ENCODE measurements at places on chromosomes 7 and 10. TPM values are rescaled to one million over a fixed set of nuclear protein-coding genes. Genes with fewer than 3 reads are reported as not detected.

The ALOX5 gene
- not detected for total RNA-seq

The GPR85 gene
- total RNA-seq, result 0.10 TPM

The ADIRF gene
- not detected for total RNA-seq

DNA sequence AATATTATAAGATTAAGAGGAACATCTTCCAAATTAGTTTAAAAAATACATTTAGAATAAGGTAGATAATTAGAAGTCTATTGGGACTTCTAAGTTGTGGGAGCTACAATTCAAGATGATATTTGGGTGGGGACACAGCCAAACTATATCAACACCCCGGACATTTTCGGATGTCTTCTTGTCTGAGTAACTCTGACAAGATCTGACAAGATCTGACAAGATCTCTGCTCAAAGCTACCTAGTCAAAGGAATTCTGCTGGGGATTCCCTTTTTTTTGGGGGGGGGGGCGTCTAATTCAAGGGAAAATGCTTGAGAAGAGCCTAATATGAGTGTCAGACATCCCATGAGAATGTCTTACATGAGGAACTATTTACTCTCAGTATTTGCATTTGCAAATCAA is 5.2 kb upstream of the AGMO start:
- no peaks in the 10 kb centered on the region for H3K27me3 ChIP-seq
- DNase-seq, result no peak
- no peak overlapping the region for H3K27ac ChIP-seq

DNA sequence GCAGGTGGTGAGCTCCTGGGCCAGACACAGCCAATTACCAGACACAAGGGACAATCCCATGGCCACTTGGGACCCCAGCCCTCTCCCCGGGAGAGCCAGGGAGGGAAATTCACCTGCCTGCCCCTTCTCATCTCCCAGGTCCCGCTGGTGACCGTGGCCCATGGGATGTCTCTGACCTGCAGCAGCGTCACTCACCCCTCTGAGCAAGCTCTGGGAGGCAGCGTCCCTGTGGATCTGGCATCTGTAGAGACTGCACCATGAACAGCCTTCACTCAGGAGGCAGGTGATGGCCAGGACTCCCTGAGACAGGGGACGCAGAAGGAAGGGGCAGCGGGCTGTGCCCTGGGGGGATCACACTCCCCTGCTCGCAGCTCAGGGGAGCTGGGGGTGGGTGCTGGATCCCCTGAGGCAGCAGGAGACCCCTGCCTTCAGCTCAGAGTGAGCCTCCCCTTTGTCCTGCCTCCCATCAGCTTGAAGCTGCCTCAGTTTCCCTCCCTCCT is 90.8 kb downstream of the FOXL3 start:
- no peak overlapping the region for H3K4me3 ChIP-seq
- H3K27ac ChIP-seq, result no peak overlapping the region
- H3K27me3 ChIP-seq, result peaks cover 44% of the 10 kb centered on the region
- no peak for DNase-seq

DNA sequence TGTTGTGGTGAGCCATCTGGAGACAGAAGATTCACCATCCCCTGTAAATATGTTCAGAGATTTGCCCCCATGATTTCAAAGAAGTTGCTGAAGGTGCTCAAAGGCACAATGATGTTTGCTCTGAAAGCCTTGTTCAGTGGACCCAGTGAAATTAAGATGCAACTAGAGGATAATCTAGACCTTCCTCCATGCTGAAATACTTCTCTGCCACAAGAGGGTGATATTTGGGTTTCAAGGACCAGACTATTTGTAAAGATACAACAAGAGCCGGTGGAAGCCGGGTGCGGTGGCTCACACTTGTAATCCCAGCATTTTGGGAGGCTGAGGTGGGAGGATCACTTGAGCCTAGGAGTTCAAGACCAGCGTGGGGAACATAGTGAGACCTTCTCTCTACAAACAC is 13.5 kb upstream of the MSRB2 start:
- no peak overlapping the region for H3K4me3 ChIP-seq
- H3K36me3 ChIP-seq, result no peaks in the 10 kb centered on the region
- no peaks in the 10 kb centered on the region for H3K4me1 ChIP-seq
- DNase-seq, result no peak
- H3K27ac ChIP-seq, result no peak overlapping the region

DNA sequence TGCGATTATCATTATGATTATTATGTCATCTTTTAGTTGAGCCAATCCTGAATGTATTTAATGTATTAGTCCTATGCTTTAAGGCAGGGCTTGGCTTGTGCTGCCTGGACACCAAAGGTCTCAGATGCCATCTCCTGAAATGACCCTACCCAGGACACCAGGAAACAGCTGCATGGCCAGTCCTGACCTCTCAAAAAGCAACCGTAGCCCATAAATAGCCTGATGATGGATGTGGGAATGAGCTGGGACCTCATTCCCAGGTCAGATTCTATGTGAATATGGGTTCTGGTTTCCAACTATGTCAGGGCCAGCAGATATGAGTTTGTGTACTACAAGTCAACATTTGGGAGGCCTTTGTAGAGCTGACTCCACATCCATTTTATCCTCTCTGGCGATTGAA is 438.4 kb downstream of the NRG3 start:
- DNase-seq, result no peak
- H3K4me1 ChIP-seq, result no peaks in the 10 kb centered on the region
- H3K36me3 ChIP-seq, result no peaks in the 10 kb centered on the region
- no peak overlapping the region for H3K27ac ChIP-seq

- no peak for DNase-seq
- H3K27me3 ChIP-seq, result no peaks in the 10 kb centered on the region
- no peak overlapping the region for H3K4me3 ChIP-seq
- H3K4me1 ChIP-seq, result no peaks in the 10 kb centered on the region
- no peak overlapping the region for H3K27ac ChIP-seq
These were observed 2.4 kb downstream of the UBE2H start for GRCh38 chr7:129950191-129950932.

- no peak for DNase-seq
- peaks cover 37% of the 10 kb centered on the region for H3K36me3 ChIP-seq
- H3K4me3 ChIP-seq, result no peak overlapping the region
- H3K27me3 ChIP-seq, result no peaks in the 10 kb centered on the region
- H3K4me1 ChIP-seq, result peaks cover 15% of the 10 kb centered on the region
- peak overlapping the region; percentile 50 for H3K27ac ChIP-seq
These were observed 133.3 kb downstream of the SLC25A13 start for GRCh38 chr7:96188591-96188991.

DNA sequence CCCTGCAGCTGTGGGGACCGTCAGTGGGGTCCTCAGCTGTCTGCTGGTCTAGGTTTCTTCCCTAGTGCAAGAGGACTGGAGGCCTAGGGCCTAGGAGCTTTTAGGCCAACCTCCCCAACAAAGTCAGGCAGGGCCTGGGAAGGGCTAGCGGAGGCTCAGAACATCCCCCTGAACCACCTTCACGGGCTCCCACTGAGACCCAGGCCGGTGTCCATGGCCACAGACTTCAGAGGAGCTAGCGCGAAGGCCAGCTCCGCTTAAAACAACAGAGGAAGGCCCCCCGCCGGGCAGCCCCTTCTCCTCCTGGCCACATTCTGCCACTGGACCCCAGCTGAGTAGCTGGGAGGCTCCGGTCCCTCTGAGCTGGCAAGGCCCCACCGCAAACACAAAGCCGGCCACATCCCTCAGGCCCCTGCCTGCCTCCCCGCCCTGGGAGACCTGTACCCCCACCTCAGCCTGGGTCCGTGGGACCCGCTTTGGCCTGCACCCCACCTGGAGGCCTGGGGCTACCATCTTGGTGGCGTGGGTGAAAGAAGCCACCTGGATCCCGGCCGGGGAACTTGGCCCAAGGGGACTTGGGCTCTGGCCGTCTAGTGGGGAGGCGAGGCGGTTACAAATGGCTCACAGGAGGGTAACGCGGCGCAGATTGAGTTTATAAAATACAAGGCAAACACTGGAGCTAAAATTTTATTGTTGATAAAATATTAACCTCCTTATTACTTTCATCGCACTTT is 5.4 kb upstream of the UNCX start:
- peaks cover 7% of the 10 kb centered on the region for H3K36me3 ChIP-seq
- H3K27ac ChIP-seq, result no peak overlapping the region
- peaks cover 63% of the 10 kb centered on the region for H3K27me3 ChIP-seq
- DNase-seq, result no peak
- no peak overlapping the region for H3K4me3 ChIP-seq

DNA sequence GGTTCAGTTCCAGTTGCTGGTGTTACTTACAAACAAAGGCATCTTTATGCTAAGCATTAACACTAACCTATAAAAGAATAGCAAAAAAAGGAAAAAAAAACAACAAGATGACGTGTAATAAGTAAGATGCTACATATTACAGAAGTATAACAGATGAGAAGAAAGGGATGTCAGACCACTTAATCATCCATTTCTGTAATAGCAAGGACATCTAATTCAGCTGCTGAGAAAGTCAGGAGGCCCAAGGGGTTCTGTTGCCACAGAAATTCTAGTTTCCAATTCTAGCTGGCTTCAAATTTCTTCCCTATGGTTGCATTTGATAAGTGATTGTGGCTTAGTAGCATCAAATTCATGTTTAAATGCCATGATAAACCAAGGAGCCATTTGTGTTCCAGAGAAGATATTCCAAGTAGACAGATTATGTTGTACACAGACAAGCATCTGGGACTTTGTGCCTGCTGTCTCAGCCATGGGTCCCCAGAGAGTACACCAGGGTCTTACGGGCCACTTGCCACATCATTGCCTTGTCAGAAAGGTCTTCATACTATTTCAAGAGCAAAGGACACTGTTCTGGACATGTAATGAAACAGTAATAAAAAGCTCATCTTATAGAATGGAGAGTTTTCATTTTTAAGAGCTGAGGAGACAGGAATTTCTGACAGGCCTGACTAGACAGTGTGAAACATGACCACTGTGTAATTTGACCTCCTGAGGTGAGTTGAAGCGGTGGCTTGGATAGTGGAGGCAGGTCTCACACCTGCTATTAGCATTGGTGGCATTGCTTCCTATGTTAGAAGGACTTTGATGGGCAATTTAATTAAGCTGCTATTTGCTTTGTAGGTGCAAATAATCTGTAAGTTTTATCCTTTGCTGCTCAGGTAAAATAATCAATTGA is 4.2 kb upstream of the ASB4 start:
- no peaks in the 10 kb centered on the region for H3K36me3 ChIP-seq
- no peak overlapping the region for H3K4me3 ChIP-seq
- no peak overlapping the region for H3K27ac ChIP-seq
- peaks cover 5% of the 10 kb centered on the region for H3K27me3 ChIP-seq
- DNase-seq, result no peak

DNA sequence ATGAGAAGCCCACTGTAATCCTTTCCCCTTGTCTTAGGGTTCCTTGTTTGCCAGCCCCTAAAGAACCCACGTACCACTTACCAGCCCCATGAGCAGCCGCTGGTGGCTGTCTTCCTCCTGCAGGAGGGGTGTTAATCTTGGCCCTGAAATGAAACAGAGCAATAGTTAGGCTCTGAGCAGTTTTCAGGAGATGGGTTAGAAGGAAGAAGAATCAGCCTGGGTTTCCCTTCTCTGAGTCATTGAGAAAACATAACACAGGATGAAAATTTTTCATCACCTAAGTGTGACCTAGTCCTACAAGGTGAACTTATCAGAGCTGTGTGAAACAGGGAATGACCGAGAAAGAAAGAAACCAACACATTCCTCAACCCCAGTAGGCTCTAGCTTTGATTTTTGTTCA is 90.0 kb downstream of the GSAP start:
- H3K27me3 ChIP-seq, result no peaks in the 10 kb centered on the region
- no peak overlapping the region for H3K27ac ChIP-seq
- H3K4me1 ChIP-seq, result peaks cover 21% of the 10 kb centered on the region
- H3K36me3 ChIP-seq, result no peaks in the 10 kb centered on the region
- DNase-seq, result no peak

GRCh38 chr10:22992075-22992474 is 64.2 kb downstream of the ARMC3 start:
- no peaks in the 10 kb centered on the region for H3K36me3 ChIP-seq
- no peak for DNase-seq
- no peak overlapping the region for H3K4me3 ChIP-seq
- peaks cover 69% of the 10 kb centered on the region for H3K27me3 ChIP-seq
- no peak overlapping the region for H3K27ac ChIP-seq

DNA sequence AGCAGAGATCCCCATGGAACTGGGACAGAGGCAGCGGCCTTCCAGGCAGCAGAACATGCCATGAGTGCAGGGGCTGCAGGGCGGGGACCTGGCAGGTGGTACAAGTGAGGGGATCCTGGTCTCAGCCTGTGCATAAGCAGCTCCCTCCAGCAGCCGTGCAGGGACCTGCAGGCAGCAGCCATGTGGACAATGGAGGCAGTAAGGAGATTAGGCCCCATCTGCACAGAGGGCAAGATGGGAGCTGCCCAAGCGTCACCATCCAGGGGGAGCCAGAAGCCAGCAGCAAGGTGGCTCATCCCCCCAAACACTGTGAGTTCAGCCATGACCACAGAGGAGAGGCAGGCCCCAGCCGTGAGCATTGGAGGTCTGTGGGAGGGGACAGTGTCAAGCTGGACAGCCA is 3.1 kb downstream of the DDC start:
- no peaks in the 10 kb centered on the region for H3K36me3 ChIP-seq
- H3K27ac ChIP-seq, result no peak overlapping the region
- no peaks in the 10 kb centered on the region for H3K4me1 ChIP-seq
- DNase-seq, result no peak
- no peak overlapping the region for H3K4me3 ChIP-seq

DNA sequence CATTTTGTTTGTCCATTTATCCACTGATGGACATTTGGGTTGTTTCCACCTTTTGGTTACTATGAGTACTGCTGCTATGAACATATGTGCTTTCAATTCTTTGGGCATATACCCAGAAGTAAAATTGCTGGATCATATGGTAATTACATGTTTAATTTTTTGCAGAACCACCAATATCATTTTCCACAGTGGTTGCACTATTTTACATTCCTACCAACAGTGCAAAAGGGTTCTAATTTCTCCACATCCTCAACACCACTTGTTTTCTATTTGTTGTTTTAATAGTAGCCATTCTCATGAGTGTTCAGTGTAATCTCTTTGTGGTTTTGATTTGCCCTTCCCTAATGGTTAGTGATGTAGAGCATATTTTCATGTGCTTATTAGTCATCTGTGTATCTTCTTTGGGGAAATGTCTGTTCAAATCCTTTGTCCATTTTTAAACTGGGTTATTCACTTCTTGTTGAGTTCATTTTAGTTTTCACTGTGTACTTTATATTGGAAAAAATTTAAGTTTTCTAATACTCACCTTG is 101.9 kb downstream of the HIBADH start:
- no peak overlapping the region for H3K4me3 ChIP-seq
- H3K4me1 ChIP-seq, result peaks cover 4% of the 10 kb centered on the region
- no peaks in the 10 kb centered on the region for H3K27me3 ChIP-seq
- H3K27ac ChIP-seq, result no peak overlapping the region
- no peak for DNase-seq

DNA sequence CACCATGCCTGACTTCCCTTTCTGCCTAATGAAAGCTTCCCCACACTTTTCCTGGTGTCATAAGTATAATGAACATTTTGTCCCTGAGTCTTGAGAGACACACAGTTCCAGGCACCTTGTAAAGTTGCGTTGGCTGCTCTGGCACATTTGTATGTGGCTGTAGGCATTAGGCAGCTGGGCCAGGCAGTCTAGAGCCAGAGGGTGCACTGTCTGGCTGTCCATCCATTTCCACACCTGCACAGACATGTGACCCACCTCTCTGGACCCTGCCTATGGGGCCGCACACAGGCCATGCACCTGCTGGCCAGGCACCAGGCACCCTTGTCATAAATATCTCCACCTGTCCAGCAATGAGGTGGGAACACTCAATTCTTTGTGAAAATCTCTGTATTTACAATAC is 54.7 kb upstream of the ANTXRL start:
- H3K4me3 ChIP-seq, result no peak overlapping the region
- DNase-seq, result peak; percentile 53
- H3K27ac ChIP-seq, result no peak overlapping the region
- H3K36me3 ChIP-seq, result no peaks in the 10 kb centered on the region

All from osteocyte (in vitro differentiated cells).